ENCODE measurements at places on chromosomes 4 and X. TPM values are rescaled to one million over a fixed set of nuclear protein-coding genes. Genes with fewer than 3 reads are reported as not detected.

The AGTR2 gene
- total RNA-seq: not detected

DNA sequence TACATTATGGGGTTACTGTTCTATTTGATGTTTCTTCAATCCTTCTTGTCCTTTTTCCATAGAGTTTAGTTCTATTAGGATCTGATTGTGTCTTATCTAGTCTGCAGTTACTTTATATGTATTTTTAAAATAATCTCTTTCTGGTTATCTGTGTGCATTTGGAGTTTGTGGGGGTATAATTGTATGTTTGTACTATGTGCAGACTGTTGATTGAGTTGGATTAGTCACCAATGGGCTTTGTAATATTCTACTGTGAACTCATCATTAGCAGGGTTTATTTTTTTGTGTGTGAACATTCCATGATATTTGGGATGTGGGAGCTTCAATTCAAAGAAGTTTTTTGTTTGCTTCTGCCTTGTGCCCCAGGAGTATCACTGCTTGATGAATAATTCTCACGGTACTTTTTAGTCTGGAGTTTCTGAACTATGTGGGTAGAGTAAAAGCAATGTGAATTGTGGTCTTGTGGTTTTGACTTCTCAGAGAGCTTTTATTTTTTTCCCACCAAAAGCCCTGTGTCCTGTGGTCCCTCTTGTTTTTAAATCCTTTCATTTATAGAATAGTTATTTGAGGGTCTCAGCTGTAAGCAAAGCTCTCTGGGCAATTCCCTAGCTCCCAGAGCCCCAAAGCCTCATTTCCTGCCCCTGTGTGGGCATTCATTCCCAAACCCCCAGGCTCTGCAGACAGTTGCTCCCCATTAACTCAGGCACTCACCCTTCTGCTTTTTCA lies 127.8 kb downstream of the PHKA2 start:
- peaks cover 9% of the 10 kb centered on the region for H3K4me1 ChIP-seq
- DNase-seq: no peak
- H3K27me3 ChIP-seq: no peaks in the 10 kb centered on the region
- no peaks in the 10 kb centered on the region for H3K36me3 ChIP-seq

GRCh38 chr4:150415213-150415612 lies 166.7 kb upstream of the MAB21L2 start:
- no peaks in the 10 kb centered on the region for H3K36me3 ChIP-seq
- H3K27ac ChIP-seq: no peak overlapping the region
- no peak overlapping the region for H3K4me3 ChIP-seq
- DNase-seq: no peak
- H3K4me1 ChIP-seq: no peaks in the 10 kb centered on the region

The CT45A2 gene
- total RNA-seq: not detected

- H3K4me1 ChIP-seq: no peaks in the 10 kb centered on the region
- no peaks in the 10 kb centered on the region for H3K36me3 ChIP-seq
- H3K27me3 ChIP-seq: peaks cover 8% of the 10 kb centered on the region
Observed at GRCh38 chr4:5635826-5636195, 72.5 kb downstream of the EVC2 start.

DNA sequence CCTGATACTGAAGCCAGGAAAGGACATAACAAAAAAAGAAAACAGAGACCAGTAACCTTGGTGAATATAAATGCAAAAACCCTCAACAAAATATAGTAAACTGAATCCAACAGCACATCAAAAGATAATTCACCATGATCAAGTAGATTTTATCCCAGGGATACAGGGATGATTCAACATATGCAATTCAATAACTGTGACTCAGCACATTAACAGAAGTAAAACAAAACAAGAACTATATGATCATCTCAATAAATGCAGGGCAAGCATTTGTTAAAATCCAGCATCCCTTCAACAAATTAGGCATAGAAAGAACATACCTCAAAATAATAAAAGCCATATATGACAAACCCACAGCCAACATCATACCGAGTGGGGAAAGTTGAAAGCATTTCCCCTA lies 112.0 kb downstream of the HHIP start:
- no peak overlapping the region for H3K27ac ChIP-seq
- H3K27me3 ChIP-seq: no peaks in the 10 kb centered on the region
- DNase-seq: no peak

- H3K4me3 ChIP-seq: no peak overlapping the region
- H3K4me1 ChIP-seq: no peaks in the 10 kb centered on the region
- H3K27me3 ChIP-seq: peaks cover 32% of the 10 kb centered on the region
- no peaks in the 10 kb centered on the region for H3K36me3 ChIP-seq
- no peak for DNase-seq
Observed at GRCh38 chr4:3805026-3805425, 38.8 kb downstream of the ADRA2C start.

The ADGRA3 gene
- 8.2 TPM for total RNA-seq

Measured in natural killer cell treated with Interleukin-12 subunit alpha and Interleukin-12 subunit beta and Interleukin-15 and Interleukin-18, amount 100 ng/mL, for 72 hours (primary cell).